ENCODE measurements at places on chromosomes 11 and 22.
A peak's percentile ranks its signal among the peaks of the same experiment; 100 is the strongest.

DNA sequence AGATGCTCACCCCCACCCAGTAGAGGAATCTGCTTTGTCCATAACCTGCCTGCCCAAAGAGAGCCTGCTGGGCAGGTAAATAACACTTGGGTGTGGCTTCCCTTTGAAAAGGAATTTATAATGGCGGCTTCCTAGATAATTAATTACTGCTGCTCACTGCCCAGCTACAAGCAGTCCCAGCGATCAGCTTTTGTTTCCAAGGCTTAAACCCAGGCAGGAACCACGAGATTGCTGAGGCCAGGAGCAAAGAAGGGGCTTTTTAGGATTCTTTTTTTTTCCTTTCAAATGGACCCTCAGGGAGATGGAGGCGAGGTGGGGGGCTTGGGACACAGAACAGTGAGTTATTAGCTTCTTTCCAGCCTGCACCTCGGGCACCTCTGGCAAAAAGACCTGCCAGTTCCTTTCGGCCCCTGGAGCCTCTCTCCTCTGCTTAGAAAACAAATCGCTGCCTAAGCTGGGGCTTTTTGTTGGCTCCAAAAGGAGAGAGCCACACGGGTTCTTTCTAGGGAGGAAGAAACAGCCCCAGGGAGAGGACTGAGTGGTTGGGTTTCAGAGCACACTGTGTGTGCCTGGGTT, 107.2 kb downstream of the TSPAN18 start:
- DNase-seq = peak; percentile 16

DNA sequence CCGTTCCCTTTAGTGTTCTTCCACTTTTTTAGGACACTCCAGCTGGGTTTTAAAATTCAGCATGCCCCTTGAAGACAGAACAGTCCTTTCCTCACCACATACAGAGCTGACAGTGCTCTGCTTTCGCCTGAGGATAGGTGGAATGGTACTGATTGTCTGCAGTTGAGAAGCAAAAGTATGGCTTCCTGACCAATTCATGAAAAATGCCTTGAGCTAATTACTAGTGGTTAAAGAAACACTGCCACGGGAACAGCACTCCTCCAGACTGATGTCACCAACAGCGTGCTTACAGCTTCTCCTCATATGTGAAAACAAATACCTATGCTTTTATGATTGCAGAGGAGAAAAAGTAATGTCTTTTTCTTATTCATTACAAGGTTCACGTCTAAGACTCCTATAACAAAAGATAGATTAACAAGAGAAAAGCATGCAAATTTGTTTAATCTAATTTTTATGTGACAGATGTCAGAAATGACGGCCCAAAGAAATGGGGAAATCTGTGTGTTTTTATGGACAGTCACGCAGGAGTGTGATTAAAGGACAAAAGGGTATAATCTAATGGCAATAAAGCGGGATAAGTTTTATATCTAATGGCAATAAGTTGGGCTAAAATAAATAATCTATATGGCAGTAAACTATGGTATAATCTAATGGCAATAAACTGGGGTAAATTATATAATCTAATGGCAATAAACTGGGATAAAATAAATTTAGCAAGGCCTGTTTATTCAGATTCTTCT, 123.4 kb upstream of the ARHGAP42 start:
- DNase-seq = no peak

GRCh38 chr11:84899134-84899533, 728.0 kb downstream of the DLG2 start:
- no peak for DNase-seq

- no peak for DNase-seq
These were observed 426.0 kb downstream of the TBC1D22A start for GRCh38 chr22:47188261-47189055.

DNA sequence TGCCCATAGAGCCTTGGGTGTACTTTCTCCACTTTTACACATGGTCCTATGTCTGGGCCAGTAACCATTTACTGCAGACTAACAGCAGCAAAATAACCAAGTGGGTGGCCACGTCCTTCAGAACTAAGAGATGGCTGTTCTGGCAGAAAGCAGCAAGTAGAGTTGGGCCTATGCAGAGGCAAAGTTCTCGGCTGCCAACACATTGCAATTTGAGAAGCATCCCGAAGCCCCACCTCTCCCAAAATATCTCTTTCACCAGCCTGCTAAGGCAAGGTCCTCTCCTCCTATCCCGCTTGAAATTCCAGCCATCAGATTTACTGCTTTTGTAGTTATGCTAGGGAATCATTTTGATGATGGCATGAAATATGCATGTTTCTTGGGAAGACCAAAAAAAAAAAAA, 118.5 kb upstream of the APOA1 start:
- no peak for DNase-seq

GRCh38 chr11:14357881-14358728, 878 bp downstream of the RRAS2 start:
- peak; percentile 60 for DNase-seq

GRCh38 chr11:94924612-94925011, 48.7 kb downstream of the CWC15 start:
- DNase-seq = no peak

- DNase-seq = no peak
These were observed 20.0 kb downstream of the PATE3 start for GRCh38 chr11:125807909-125808308.

- peak; percentile 60 for DNase-seq
These were observed 21.7 kb upstream of the TNRC6B start for GRCh38 chr22:40156001-40156516.

- no peak for DNase-seq
These were observed 204.6 kb upstream of the ANO3 start for GRCh38 chr11:26127336-26127735.

DNA sequence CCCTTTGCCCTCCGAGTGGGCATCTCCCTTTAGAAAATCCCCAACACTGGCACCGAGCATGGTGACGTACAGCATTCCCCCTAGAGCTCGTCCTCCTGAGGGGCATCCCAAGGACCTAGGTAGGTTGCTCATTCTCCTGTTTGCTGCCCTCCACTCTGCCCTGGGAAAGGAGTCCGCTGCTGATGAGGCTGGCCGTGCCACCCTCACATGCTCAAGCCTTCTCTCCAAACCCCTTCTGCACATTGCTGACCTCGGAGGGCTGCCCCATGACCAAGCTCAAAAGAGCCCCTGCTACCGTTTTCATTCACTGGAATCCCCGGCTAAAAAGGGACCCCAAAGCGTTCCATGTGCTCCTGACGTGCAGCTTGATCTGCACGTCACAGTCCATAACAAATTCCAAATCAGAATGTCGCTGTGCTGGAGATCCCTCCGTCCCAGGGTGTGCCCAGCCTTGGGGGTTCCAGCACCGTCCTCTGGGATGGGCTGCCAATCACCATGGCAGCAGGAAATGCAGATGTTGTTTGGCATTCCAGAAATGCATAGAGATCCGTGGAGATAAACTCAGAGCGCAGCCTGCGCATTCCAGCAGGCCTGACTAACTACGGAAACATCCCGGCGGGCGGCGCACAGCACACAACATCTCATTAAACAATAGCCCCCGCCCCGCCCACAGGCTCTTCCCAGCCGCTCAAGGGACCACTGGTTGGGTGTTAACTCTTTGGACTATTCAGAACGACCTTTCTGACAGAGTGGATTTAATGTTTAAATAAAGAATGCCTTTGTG, 26.3 kb upstream of the GNB1L start:
- DNase-seq = peak; percentile 90

DNA sequence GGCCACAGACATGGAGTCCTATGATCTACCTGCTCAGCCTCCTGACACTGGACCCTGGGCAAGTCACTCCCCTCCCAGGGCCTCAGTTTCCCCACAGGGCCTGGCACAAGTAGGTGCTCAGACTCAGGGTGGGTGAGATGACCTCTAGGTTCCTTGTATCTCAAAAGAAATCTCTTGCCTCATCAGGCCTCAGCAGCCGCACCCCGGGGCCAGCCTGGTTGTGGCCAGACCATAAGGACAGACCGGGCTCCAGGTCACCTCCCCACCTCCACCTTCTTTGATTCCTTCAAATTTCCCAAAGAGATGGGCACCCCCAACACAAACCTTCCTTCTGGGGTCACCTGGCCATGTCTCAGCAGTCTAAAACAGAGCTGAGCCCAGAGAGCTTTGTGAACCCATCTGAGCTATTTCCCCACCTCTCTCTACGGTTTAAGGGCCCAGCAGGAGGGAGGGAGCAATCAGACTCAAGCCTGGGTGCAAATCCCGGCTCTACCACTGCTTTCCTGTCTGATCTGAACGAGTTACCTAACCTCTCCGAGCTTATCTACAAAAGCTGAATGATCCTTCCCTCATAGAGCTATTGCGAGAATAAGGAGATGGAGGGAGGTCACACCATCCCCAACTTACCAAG, 2.5 kb upstream of the APOL4 start:
- no peak for DNase-seq

DNA sequence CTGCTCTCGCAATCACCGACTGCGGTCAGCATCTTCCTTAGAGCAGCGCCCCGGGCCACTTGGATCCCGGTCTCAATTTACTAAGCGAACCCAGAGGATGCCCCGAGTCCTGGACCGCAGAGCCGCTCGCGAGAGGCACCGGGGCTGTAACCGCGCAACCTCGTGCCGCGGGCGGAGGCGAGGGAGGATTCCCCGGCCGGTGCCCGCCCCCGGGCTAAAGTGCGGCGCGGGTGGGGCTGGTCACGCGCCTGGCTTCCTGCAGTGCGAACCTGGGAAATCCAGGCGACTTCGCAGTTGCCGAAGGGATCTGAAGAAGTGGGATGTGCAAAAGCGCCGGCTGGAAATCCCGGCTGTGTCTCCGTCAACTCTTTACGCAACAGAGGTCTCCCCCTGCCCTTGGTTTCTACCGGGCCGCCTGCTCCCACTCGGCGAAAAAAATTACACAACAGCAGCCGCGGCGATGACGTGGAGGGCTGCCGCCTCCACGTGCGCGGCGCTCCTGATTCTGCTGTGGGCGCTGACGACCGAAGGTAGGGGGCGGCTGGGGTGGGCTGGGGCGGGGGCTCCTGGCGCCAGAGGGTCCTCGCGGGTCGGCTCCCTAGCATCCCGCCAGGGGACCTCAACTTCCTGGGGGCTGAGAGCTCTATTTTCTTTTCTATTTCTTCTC, at the start of gene NCR3LG1:
Gene NCR3LG1 (plus strand): TSS at position 291 of the 667 bp plus-strand sequence. CDS start 170 bp downstream, at position 461.
- DNase-seq = no peak

DNA sequence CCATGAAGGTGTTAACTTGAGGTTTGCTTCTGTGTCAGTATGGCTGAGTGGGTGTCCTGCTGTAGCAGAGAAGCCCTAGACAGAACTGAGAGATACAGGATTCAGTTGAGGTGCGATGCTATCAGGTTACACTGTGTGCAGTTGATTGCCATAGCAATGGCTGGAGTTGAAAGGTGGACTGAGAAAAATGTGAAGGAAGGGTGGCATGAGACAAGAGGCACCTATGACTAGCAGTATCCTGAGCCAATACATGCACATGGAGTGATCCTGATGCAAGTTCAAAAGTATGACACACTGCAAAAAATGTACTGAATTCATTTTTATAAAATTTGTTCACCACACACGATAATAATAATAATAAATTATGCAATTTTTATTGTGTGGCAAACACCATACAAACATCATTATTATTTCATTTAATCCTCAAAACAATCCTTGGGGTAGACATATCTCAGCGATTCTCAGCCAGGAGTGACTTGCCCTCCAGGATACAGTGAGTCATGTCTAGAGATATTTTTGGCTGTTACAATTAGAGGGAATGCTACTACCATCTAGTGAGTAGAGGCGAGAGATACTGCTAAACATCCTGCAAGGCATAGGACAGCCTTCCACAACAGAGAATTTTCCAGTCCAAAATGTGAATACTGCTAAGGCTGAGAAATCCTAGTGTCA, 3.9 kb upstream of the PIWIL4 start:
- DNase-seq = peak; percentile 80
